ENCODE measurements at places on chromosomes 12 and 14.

DNA sequence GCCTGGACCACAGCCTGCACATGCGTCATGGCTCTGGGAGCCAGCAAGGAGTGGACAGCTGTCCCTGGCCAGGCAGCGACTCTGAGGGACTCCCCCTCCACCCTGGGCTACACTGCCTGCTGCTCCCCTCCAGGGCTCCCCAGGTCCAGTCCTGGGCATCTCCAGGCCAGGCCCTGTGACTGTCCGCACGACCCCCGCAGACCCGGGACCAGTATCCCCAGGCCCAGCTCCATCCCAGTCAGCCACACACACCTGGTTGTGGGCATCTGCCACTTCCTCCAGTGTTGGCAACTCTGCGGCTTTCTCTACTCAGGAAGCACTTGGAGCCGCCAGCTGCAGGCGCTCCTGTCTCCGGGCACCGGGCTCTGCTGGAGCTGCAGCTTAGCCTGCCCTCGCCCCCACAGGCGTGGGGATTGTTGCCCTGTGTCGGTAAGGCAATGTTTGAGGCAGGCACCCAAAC, 2.4 kb downstream of the ULK1 start:
- DNase-seq, result no peak

GRCh38 chr12:41531147-41531829, 343.2 kb downstream of the PDZRN4 start:
- DNase-seq, result no peak

DNA sequence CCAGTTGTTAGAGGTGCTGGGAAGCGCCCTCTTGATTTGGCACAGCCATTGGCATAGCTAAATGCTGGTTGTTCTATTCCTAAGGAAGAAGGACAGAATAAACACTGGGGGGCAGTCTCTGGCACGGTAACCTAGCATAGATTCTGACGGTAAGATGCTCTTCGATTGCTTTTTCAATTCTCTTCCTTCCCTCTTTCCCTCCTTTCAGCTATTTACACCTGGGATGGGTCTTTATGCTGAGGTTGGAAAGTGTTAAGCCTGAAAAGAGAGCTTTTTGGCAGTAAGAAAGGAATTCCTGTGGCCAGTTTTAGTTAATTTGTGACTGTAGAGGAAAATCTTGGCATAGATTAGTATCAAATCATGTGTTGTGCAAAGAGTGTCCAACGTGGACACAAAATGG, 162.8 kb downstream of the SNAPC1 start:
- no peak for DNase-seq

GRCh38 chr14:28254768-28255167, 511.8 kb upstream of the FOXG1 start:
- no peak for DNase-seq

DNA sequence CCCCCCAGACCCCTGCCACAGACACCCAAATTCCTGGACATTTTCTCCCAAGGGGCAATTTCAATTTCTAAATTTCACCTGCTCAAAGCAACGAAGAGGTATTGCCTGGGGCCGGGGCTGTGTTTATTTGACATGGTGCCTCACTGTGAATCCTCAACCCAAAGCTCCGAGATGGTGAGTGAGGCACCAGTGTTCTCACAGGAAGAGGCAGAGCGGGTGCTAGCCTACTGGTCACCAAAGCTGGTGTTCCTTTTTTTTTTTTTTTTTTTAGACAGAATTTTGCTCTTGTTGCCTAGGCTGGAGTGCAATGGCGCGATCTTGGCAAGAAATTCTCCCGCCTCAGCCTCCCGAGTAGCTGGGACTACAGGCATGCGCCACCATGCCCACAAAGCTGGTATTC, 14.8 kb upstream of the SH2B3 start:
- DNase-seq, result no peak

GRCh38 chr12:106080041-106080790, 58.5 kb downstream of the NUAK1 start:
- DNase-seq, result no peak

GRCh38 chr14:20820063-20820904, 17.6 kb upstream of the RNASE1 start:
- DNase-seq, result no peak

DNA sequence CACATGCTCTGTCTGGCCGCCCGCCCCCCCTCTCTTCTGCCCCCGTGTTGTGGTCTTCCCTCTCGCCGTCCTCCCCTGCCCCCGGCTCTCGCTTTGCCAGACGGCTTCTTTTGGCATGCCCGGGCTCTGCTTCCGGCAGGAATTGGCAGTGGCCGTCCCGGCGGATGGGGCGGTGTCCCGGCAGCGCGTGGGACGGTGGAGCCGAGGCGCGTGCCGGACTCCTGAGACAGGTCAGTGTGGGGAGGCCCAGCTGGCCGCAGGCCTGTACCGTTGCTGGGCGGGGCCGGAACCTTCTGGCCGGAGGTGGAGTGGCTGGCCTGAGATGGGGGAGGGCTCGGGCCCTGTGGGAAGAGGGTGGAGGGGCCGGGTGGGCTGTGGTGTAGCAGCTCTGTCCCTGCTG, 17.1 kb downstream of the KIF26A start:
- DNase-seq, result no peak

DNA sequence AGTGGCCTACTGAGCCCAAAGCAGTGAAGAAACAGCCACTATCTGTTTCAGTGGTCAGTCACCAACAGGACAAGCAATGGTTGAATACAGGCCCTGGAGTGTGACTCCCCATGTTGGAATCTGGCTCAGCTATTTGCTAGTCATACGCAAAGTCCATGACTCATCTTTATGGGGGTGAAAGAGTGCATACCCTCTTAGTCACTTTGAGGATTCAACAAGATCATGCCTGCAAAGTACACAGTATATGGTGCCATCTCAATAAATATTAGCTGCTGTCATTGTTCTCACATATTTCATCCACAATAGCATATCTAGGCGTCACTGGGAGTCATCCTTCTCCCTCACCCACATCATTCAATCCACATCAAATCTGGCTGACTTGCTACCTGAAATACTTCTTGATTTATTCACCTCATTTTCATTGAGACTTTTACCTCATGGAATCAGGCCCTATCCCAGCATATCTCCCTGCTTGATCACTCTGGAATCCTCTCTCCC, 26.4 kb upstream of the STAB2 start:
- DNase-seq, result peak; percentile 9

- DNase-seq, result no peak
These were observed 153.9 kb downstream of the RAD51B start for GRCh38 chr14:67973436-67973835.

DNA sequence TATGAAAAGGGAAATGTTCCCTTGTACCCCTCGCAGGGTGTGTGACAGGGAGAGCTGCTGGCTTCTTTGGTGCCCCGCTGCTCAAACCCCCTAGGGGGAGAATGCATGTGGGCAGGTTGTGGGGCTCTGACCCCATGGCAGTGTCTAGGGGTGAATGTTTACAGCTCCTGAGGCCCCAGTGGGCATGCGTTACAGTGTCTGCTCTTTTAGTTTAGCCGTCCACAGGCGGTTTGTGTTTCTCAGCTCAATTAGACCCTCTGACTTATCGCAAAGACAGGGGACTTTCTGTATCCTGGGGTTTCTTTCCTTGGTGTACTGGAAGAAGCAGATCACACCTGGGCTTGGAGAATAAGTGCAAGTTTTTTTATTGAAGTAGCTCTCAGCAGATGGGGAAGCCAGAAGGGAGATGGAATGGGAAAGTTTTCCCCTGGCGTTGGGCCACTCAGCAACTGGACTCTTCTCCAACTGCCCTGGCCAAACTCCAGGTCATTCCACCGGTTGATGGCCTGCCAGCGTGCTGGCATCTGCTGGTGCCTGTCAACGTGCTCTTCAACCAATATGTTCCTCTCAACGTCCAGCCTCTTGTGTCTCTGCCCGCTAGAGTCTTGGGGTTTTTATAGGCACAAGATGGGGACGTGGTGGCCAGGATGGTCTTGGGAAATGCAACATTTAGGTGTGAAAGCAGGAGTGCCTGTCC, 720.9 kb downstream of the FSCB start:
- no peak for DNase-seq

DNA sequence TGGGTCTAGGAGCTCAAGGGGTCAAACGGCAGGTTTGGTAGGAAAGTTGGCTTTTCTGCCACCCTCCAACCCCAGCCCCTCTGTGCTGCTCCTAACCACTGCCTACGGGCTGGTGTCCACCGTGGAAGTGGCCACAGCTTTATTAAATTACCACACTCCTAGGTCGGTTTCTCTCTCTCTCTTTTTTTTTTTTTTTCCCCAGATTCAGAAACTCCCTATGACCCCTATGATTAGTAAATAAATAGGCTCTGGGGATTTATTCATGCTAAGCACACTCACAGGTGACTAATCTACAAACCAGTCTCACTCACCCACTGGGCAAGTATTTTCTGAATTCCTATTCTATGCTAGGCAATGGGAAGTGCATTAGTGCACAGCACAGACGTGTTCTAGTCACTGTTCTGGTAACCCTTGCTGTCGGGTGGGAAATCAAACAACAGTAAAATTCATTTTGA, 8.7 kb upstream of the DDX47 start:
- DNase-seq, result no peak

- DNase-seq, result peak; percentile 21
These were observed 38.5 kb downstream of the SPTB start for GRCh38 chr14:64841121-64841651.

DNA sequence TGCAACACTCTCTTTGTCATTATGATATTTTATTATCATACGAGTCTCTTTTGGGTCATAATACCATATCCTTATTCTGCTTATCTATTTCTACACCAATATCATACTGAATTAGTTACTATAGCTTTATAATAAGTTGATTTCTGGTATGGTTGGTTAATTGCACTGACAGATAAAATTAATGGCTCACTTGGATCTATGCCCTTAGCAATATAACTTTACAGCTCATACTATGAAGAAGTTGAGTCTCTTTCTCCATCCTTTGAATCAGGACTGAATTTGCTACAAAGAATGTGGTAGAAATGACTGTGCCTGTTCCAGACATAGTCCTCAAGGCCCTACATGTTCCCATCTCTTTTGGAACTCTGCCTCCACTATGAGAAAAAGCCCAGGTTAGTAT, 139.7 kb upstream of the DYRK2 start:
- DNase-seq, result peak; percentile 31

- no peak for DNase-seq
These were observed 40.5 kb downstream of the JAG2 start for GRCh38 chr14:105128059-105128458.

DNA sequence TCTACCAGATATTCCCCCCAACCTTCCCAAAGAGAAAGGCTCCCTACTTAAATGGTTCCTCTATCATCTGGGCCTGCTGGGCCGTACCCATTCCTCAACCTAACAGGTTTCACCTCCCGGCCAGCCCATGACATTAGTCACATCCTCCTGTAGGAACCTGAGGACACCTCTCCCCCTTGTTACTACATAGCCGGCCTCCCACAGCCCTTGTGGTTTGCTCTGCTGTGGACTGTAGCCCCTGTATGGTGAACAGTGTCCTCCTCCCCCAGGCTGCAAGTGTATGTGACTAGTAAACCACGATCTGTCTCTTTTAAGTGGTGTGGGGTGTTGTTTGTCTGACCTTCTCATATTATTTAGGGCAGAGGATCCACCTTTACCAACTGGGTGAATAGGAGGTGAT, 371.7 kb downstream of the RGS6 start:
- DNase-seq, result no peak

- DNase-seq, result no peak
These were observed 187.4 kb downstream of the LRIG3 start for GRCh38 chr12:58732894-58733293.

GRCh38 chr12:4044736-4045730, 171.8 kb upstream of the PARP11 start:
- DNase-seq, result no peak

DNA sequence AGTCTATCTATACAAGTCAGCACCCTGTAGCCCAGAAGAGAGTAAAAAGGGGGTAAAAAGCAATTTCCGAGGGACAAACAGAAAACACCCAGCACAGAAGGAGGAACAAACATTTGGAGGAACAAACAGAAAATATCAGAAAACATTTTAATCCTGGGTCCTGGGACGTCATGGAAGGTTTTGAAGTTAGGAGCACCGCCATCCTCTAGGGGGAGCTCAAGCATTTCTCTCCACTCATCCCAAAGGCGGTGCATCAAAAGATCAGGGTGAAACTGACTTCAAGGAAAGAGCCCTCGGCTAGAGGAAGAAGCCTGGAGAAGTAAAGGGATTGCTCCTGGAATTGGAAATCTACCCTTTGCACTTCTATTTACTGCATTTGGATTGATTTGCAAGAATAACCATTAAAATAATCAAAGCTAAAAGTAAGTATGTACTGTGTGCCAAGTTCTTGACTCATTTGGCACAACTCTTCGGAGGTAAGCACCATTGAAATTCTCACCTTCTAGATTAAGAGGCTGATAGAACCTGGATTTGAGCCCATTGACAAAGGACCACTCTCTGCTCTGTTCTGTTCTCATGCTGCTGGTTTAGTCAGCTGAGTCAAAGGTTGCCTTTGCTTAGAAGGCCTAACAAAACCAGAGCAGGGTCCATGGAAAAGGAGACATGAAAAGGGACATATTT, 17.2 kb upstream of the POC1B start:
- peak; percentile 90 for DNase-seq

DNA sequence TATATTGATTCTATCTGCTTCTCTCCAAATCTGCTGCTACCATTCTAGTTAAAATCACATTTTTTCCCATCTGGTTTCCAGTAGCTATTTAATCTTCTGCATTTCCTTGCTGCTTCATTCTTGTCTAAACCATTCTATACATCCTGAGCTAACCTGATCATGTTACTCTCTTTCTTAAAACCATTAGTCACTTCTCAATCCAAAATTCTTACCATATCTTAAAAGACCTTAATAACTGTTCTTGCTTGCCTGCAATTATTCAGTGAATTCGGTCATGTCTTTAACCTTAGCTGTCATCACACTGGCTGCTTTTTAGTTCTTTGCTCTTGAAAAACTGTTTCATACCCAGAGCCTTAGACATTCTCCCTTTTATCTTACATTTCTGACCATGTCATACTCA, 56.4 kb upstream of the PZP start:
- DNase-seq, result no peak

GRCh38 chr12:111409403-111409779, 3.7 kb downstream of the SH2B3 start:
- DNase-seq, result no peak

DNA sequence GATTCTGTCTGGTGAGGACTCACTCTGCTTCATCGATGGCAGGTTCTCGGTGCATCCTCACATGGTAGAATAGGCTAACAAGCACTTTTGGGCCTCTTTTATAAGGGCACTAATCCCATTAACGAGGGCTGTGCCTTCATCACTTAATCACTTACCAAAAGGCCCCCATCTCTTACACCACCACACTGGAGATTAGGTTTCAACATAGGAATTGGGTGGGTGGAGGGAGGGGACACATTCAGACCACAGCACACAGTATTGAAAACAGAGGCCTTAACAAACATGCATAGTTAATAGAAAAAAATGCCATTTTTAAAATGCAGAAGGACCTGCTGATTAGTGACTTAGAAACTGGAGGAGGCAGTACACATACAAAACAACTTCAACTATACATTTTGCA, 61.6 kb downstream of the SPPL3 start:
- DNase-seq, result no peak

DNA sequence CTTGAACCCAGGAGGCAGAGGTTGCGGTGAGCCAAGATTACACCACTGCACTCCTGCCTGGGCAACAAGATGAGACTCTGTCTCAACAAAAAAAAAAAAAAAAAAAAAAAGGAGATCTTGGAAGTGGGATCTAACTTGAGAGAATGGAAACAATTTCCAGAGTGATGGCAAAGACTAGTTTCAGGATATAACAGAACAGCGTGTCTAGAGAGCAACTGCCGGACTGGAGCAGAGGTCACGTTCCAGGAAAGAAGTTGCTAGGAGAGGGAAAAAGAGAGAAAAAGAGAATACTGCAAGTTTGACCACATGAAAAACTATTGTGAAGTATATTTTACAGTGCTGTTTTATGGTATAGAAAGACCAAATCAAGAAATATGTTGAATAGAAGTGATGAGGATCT, 118.0 kb downstream of the MON2 start:
- no peak for DNase-seq

GRCh38 chr12:133129368-133130037, 571 bp downstream of the ZNF891 start:
- no peak for DNase-seq
